ENCODE measurements at places on chromosomes 1 and 21. TPM values are rescaled to one million over a fixed set of nuclear protein-coding genes. Genes with fewer than 3 reads are reported as not detected.

- H3K4me3 ChIP-seq, result no peak overlapping the region
- H3K27ac ChIP-seq, result no peak overlapping the region
- H3K36me3 ChIP-seq, result no peaks in the 10 kb centered on the region
- peaks cover 48% of the 10 kb centered on the region for H3K27me3 ChIP-seq
- H3K4me1 ChIP-seq, result no peaks in the 10 kb centered on the region
Observed at GRCh38 chr1:167517535-167518330, 596 bp downstream of the CD247 start.

- no peak for DNase-seq
- no peaks in the 10 kb centered on the region for H3K4me1 ChIP-seq
- H3K27me3 ChIP-seq, result peaks cover 3% of the 10 kb centered on the region
- H3K36me3 ChIP-seq, result no peaks in the 10 kb centered on the region
Observed at GRCh38 chr1:223248770-223249140, 105.7 kb upstream of the TLR5 start.

DNA sequence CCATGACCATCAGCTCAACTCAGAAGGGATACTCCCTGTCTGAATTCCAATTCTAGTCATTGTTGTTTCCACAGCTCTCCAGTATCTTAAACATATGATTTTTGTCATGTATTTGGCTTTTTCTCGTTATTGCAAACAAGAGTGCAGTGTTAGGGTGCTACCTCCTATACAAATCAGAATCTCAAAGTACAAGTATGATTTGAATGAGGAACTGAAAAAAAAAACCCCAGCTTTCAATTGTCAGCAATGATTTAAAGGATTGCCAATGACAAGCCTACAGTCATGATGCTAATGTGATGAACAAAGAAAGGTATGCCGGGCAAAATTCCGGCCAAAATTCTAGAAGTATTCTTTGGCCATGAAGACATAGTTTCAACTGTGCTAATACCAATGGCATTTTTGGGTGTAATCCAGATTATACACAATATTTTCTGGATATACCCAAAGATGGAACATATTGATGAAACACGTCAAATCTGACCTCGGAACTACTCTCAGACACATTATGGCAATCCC is 14.9 kb downstream of the TMEM35B start:
- DNase-seq, result no peak
- H3K4me1 ChIP-seq, result no peaks in the 10 kb centered on the region
- H3K27ac ChIP-seq, result no peak overlapping the region
- peaks cover 14% of the 10 kb centered on the region for H3K27me3 ChIP-seq

DNA sequence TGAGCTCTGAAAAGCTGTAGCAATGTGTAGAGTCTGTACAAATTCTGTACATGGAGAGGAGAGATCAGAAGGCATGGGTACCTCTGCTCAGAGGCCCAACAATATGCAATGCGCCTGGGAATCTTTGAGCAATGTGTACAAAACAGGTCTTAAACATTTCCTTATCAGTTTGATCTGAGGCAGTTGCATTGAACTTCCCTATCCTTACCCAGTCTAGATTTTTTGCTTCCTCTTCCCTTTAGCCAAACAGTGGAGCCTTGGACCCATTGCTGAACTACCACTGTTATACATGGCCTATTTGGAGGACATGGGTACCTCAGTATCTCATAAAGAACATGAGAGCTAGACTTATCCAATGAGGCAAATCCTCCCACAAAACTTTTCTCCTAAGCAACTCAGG is 12.6 kb upstream of the MNDA start:
- H3K4me3 ChIP-seq, result no peak overlapping the region
- no peaks in the 10 kb centered on the region for H3K36me3 ChIP-seq
- no peaks in the 10 kb centered on the region for H3K4me1 ChIP-seq
- DNase-seq, result no peak
- no peak overlapping the region for H3K27ac ChIP-seq

GRCh38 chr1:117679299-117679698 is 73.5 kb downstream of the TENT5C start:
- no peak overlapping the region for H3K4me3 ChIP-seq
- DNase-seq, result no peak
- H3K27ac ChIP-seq, result no peak overlapping the region
- H3K36me3 ChIP-seq, result no peaks in the 10 kb centered on the region
- peaks cover 4% of the 10 kb centered on the region for H3K27me3 ChIP-seq
- H3K4me1 ChIP-seq, result no peaks in the 10 kb centered on the region

- no peak for DNase-seq
- H3K36me3 ChIP-seq, result no peaks in the 10 kb centered on the region
- no peaks in the 10 kb centered on the region for H3K4me1 ChIP-seq
- H3K27me3 ChIP-seq, result peaks cover 3% of the 10 kb centered on the region
- no peak overlapping the region for H3K27ac ChIP-seq
Observed at GRCh38 chr1:89260042-89260441, 12.6 kb downstream of the GBP5 start.

DNA sequence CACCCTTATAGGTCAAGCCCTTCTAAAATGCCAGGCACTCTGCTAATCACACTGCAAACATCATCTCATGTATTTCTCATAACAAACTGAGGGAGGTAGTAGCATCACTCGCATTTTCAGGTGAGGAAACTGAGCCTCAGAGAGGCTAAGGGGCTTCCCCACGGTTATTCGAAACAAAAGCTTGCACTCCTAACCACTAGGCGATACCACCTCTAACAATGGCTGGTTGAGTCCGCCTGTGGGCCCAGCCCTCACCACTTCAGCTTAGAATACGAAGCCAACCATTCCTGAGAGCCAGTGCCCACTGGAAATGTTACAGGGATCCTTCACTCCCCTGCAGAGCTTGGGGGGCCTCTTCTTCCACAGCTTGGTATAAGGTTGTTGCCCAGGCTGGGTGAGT is 65.3 kb upstream of the TENT5C start:
- no peak overlapping the region for H3K27ac ChIP-seq
- H3K36me3 ChIP-seq, result no peaks in the 10 kb centered on the region
- H3K4me1 ChIP-seq, result no peaks in the 10 kb centered on the region

GRCh38 chr21:44618909-44619308 is 7.0 kb downstream of the KRTAP10-8 start:
- DNase-seq, result no peak
- no peak overlapping the region for H3K4me3 ChIP-seq
- H3K27ac ChIP-seq, result no peak overlapping the region
- H3K27me3 ChIP-seq, result peaks cover 11% of the 10 kb centered on the region

DNA sequence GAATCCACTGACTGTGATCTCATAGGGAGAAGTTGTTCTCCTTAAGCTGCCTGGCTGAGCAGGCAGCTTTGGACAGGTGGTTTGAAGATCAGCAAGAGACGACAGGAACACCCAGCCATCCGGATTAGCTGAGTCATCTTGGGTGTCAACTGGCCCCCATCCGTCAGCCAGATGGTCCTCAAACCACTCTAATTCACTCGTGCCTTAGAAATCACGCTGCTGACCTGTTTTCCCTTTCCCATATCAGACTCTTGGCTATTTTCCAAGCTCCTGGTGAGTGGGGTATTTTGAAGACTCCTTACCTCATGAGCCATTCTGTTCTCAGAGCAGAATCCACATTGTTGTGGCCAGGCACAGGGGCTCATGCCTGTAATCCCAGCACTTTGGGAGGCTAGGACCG is 149.1 kb upstream of the L1TD1 start:
- H3K4me3 ChIP-seq, result no peak overlapping the region
- DNase-seq, result no peak
- no peaks in the 10 kb centered on the region for H3K27me3 ChIP-seq

- peaks cover 23% of the 10 kb centered on the region for H3K27me3 ChIP-seq
- no peaks in the 10 kb centered on the region for H3K4me1 ChIP-seq
- H3K4me3 ChIP-seq, result no peak overlapping the region
Observed at GRCh38 chr1:30710407-30710806, 13.0 kb downstream of the MATN1 start.

GRCh38 chr1:152252157-152252556 is 28.2 kb upstream of the HRNR start:
- H3K4me1 ChIP-seq, result no peaks in the 10 kb centered on the region
- no peak for DNase-seq
- no peak overlapping the region for H3K4me3 ChIP-seq
- H3K27ac ChIP-seq, result no peak overlapping the region

GRCh38 chr1:216528816-216529215 is 105.6 kb upstream of the USH2A start:
- H3K36me3 ChIP-seq, result no peaks in the 10 kb centered on the region
- DNase-seq, result no peak
- no peaks in the 10 kb centered on the region for H3K4me1 ChIP-seq
- no peak overlapping the region for H3K27ac ChIP-seq
- peaks cover 25% of the 10 kb centered on the region for H3K27me3 ChIP-seq
- H3K4me3 ChIP-seq, result no peak overlapping the region

GRCh38 chr1:245336149-245336983 is 181.6 kb downstream of the KIF26B start:
- no peaks in the 10 kb centered on the region for H3K36me3 ChIP-seq
- H3K27ac ChIP-seq, result no peak overlapping the region
- H3K4me3 ChIP-seq, result no peak overlapping the region
- H3K4me1 ChIP-seq, result no peaks in the 10 kb centered on the region
- DNase-seq, result no peak

DNA sequence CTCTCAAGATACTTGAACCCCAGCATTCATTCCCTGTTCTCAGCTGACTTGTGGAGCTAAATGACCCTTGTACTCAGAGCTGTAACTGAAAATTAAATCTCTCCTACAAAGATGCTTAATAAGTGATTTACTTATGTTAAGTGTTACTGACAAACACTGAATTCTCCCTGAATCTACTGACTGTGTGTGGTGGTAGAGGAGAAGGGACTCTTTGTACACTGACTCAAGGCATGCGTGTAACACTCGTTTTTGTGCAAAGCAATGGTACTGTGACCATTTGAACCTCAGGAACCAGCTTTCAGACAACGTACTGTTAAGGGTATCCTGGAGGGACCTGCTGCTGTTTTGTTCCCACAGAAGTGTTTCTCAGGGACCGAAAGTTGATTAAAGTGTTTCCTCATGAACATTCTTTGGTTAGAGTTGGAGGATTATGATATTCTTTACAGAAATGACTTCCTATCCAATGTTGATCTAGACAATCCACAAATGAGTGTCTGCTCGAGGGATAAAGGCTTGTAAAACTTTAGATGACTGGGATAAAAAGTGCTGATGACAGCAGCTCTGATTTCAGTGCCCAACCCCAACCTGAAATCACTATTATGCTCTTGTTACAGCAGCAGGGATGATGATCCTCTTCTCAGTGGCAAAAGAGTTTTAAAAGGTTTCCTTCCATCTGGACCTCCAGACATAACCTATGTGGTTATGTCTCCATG is 12.8 kb downstream of the RGL1 start:
- peaks cover 17% of the 10 kb centered on the region for H3K36me3 ChIP-seq
- no peak for DNase-seq
- peak overlapping the region; percentile 50 for H3K4me3 ChIP-seq
- no peaks in the 10 kb centered on the region for H3K27me3 ChIP-seq

Gene NT5C1A
- total RNA-seq, result not detected

Gene KRTAP13-3
- total RNA-seq, result not detected

Gene CD34
- total RNA-seq, result not detected

Gene HSD11B1
- not detected for total RNA-seq

Gene LDLRAP1
- 31.3 TPM for total RNA-seq

Gene CD1C
- total RNA-seq, result not detected

Gene TMEM51
- total RNA-seq, result 0.81 TPM

Gene BATF3
- 0.71 TPM for total RNA-seq

All from osteocyte (in vitro differentiated cells).